ENCODE measurements at places on chromosomes 5 and 9.

- DNase-seq, result no peak
Measured at GRCh38 chr5:155004138-155004744, 9.3 kb upstream of the KIF4B start.

DNA sequence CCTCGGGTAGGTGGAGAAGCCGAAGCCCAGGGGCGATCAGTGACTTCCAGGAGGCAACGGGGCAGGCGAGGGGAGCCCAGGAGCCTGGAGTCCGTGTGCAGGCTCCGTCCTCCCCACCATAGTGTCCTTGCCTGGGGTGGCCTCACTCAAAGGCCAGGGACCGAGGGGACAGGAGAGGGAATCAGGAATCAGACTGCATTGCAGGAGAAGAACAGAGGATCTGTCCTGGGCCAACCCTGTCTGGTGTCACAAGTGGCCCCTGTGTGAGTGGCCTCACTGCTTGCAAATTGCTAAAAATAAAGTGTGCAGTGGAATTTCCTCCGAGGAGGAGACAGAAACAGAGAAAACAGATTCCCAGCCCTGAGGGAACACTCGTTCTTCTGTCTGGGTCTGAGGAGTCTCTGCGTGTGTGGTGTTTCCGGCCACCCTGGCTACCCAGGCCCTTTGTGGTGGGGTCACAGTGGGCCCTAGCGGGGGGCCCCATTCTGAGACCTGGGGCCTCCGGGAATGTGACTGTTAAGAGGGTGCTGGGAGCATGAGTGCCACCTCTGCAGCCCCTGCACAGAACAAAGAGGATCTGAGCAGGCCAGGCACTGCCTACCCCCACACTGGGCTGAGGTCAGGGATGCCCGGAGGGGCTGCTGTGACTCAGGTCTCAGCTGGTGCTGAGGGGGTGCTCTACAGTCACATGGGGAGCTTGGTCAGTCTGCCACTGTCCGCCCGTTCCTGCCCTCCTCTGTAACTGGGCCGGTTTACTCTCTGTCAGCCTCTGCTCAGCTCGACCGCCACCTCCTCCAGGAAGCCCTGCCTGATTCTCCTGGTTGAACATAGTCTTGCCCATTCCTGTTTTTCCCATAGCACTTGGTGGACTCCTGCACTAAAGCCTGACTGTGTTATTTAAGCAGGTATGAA lies 7.4 kb downstream of the TRAF1 start:
- no peak for DNase-seq

GRCh38 chr5:72543365-72543764 lies 36.2 kb upstream of the ZNF366 start:
- no peak for DNase-seq

GRCh38 chr5:175461370-175461769 lies 17.0 kb upstream of the SFXN1 start:
- DNase-seq, result no peak

- DNase-seq, result no peak
Measured at GRCh38 chr5:145752947-145753346, 82.2 kb downstream of the PRELID2 start.

GRCh38 chr5:145869753-145870152 lies 3.1 kb downstream of the GRXCR2 start:
- DNase-seq, result no peak

DNA sequence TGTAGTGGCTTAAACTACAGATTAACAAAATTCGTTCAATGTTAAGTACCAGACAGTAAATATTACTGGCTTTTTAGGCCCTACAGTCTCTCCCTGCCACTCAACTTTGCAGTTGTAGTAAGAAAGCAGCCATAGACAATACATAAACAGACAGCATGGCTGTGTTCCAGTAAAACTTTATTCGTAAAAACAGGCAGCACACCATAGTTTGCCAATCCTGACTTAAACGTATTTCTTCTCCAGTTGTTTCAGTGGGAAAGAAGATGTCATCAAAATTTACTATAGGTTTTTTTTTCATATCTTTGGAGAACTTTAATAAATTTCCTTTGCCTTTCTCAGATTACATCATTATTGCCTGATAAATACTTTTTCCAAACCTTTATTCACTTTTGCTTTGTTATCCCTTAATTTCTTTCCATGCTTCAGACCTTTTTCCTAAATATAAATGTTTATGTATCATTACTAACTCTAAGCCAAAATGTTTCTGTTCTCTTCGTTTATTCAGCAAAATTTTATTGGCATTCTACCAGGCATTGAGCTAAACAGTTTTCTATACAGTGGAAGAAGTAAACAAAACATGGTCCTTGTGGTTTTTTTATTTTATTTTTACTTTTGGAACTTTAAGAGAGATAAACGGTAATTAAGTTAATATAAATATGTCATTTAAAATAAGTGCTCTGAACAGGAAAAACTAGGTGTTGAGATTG lies 64.5 kb downstream of the SLF1 start:
- DNase-seq, result no peak

DNA sequence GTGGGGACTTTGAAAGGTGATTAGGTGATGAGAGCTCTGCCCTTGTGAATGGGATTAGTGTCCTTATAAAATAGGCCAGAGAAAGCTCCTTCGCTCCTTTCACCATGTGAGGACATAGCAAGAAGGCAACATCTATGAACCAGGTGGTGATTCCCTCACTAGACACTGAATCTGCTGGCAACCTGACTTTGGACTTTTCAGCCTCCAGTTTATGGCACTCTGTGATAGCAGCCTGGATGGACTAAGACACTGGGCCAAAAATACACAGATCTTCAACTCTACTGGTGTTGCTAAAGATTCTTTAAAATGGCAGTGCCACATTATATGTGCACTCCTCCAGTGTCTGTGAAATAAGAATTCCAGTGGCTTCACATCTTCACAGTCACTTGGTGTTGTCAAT lies 41.2 kb upstream of the COL15A1 start:
- no peak for DNase-seq

GRCh38 chr5:54492178-54492577 lies 25.4 kb upstream of the SNX18 start:
- no peak for DNase-seq

DNA sequence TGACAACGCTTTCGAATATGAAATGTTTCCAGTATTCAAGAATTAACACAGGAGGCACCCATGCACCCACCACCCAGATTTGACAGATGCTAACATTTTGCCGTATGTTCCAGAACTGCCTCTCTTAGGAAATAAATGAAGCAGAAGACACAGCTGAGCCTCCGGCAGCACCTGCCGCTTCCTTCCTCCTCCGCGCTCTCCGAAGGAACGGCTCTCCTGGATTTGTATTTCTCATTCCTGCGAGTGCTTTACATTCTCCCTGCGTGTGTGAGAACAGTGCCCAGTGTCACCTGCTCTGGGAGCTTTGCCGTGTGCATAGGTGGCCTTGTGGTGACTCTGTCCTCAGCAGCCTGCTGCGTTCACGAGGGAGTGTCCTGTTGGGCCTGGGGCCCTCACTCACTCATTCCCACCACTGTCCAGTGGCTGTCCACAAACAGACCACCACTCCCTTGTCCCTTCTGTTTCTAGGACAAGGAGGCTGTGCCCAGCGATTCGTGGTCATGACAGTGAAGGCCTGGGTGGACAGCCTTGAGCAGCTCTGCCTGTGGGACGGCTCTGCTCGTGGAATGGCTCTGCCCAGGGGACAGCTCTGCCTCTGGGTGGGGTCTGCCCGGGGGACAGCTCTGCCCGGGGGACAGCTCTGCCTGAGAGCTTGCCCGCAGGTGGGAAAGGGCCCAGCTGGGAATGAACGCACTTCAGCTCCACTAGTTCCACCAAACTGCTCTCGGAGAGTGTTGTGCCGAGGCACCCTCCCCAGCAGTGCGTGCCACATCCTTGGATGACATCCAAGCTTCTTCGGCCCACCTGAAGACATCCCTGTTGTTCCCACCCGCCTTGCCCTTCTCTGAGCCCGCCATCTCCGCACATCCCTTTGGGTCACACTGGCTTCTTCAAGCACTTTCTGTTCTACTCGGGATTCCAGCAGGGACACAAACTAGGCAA lies 170.5 kb upstream of the PPP1R26 start:
- no peak for DNase-seq

DNA sequence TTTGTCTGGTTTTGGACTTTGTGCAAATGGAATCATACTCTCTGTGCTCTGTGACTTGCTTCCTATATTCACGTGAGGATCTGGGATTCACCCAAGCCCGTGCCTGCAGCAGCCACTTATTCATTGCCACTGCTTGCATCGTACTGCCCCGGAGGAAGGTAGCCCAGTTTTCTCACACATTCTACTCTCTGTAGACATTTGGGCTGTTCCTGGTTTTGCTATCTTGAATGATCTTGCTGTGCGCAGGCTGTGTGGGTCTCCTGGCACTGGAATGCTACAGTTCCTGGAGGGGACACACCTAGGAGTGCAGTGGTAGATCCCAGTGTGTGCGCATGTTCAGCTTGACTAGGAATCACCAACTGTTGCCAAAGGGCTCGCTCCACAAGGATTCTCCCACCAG lies 99.2 kb upstream of the BOD1 start:
- DNase-seq, result no peak

DNA sequence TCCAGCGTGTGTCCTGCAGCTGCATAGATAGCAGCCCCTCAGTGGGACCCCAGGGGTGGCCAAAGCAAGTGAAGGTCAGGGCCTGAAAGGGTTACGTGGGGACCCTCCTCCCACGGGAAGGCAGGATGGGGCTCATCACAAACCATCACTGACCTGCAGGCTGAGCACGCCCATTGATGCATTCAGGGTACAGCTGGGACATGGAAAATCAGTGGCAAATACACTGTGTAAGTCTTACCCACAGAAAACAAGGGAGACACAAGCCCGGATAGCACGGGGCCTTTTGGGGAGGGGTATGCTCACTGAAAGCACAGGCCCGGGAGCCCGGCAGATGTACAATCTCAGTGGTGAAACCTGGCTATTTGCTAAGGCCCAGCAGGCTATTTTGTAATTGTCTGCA lies 49.1 kb downstream of the SEMA4D start:
- peak; percentile 79 for DNase-seq

GRCh38 chr9:122453677-122454135 lies 24.0 kb downstream of the OR1J1 start:
- no peak for DNase-seq

DNA sequence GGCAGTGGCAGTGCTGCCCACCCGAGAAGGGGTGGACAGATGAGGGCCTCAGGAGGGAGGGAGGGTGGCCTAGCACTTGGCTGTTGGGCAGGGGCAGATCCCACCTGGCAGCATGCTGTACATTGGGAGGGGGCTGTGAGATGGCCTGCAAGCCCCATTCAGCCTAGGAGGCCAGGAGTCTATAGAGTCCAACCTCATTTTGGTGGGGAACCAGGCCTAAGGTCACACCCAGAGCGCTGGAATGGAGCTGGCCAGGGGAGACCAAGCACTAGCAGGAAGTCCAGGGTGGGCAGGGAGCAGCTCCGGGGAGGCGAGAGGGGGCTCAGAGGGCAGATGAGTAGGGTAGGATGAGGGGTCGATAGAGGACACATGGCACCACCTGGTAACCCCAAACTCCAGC lies 22.9 kb downstream of the TRIM14 start:
- no peak for DNase-seq

DNA sequence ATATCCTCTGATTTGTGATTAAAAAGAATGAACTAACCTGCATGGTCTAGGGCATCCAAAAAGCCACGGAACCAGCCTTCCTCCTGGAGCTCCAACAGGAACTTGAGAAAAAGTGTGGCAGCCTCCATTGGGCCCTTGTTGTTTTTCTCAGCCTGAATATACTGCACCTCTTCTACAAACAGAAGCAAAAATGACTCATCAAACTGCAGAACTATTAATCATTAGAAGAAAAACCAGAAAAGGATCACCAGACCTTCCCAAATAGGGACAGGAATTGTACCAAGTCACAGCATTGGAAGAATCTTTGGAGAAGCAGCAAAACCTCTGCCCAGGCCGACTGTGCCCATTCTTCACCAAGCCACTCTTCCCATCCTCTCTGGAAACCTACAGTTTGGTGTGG lies 25.2 kb downstream of the RIGI start:
- no peak for DNase-seq

- no peak for DNase-seq
Measured at GRCh38 chr5:133344266-133344665, 268.1 kb downstream of the FSTL4 start.

DNA sequence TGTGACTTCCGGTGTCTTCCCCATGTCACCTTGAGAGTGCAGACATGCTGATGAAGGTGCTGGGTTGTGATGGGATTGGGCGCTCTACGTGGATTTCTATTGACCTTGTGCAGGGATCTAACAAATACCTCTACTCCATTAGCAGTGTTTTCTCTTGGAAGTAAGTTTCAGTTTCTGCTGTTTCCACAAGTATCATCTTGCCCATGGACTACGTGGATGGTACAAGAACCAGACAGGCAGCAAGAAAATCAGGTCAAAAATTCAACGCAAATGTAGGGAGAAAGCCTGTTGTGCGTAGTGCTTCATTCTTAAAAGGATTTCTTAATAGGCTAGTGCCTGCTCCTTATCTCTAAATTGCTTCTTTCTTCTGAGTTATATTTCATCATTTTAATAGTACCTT lies 60.8 kb downstream of the AOPEP start:
- no peak for DNase-seq

DNA sequence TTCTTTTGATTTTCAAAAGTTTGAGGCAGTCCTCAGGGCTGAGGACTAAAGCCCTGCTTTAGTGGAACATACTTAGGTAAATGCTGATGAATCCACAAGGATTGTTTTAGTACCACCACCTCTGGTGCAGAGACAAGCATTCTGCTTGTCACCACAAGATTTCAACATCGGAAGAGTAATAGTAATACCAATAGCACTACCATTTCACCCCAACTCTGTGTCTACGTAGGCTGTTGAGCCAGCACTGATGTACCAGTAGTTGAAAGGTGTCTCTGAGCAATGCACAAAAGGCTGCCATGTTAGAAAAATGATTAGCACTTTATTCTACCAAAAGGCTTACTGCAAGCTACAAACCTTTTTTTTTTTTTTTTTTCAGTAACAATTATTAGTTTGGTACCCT lies 213.2 kb upstream of the SLC24A2 start:
- no peak for DNase-seq

GRCh38 chr5:175107865-175108264 lies 336.1 kb downstream of the DRD1 start:
- no peak for DNase-seq

DNA sequence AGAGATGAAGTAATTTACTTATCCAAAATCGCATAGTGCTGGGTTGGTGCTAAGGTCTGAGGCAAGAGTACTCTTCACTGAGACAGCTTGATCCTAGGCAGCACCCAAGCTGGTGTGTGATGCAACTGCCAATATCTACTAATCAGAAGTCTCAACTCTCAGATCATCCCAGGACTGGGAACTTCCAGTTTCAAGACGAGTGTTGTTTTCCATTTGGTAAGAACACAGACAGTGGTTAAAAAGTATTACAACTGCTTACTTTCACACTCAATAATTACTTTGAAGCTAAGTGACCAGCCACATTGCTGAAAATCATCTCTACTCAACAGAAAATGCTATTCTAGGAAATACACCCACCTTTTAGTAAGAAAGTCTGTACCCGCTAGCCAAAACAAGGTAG lies 45.3 kb downstream of the FBXW11 start:
- DNase-seq, result no peak
